ENCODE measurements at places on chromosomes 4 and X.

DNA sequence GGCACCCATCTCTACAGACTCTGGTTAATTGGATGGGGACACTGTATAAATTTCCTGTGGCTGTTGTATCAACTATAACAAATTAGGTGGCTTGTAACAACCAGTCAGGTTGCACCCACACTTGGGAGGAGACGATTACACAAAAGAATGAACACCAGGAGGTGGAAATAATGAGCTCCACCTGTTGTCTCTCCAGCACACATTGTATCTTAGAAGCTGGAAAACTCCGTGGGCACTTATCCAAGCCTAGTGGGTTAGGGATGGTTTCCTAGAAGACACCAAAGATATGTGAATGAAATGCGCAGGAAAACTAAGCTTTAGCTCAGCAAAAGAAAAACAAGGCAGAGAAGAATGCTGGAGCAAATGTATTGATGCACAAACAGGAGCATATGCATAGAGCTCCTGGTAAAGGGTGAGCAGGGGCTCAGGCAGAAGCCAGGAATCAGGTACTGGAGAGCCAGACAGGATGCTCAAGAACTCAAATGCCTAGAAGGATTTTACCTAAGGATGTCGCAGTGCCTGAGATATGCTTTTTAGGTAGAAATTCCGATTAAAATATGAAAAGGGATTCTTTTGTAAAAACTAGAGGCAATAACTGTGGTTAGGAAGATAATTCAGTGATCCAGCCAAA, 111.7 kb downstream of the GALNTL6 start:
- DNase-seq, result no peak

GRCh38 chrX:85111347-85111746, 107.7 kb downstream of the APOOL start:
- no peak for DNase-seq

DNA sequence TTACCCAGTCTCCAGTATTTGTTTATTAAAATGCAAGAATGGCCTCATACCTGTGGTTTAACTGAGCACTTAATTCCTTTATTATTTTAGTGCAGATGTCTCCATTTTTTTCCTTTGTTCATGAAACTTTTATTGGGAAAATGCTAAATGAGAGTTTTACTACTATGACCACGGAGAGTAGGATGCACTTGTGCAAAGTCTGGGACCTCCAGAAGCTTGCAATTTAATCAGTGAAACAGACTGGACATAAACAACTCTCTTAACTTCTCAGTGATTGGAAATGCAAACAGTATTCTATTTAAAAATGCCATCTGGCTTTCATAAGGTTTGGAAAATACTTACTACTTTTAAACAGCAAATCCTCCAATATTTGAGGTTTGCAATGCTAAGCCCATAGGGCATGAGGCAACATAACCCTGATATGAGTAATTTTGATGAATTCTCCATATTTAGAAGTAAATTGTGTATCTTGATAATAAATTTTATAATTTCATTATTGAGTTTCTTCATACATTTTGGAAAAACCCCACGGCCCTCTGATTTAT, 718.7 kb upstream of the MAGEB2 start:
- no peak for DNase-seq

DNA sequence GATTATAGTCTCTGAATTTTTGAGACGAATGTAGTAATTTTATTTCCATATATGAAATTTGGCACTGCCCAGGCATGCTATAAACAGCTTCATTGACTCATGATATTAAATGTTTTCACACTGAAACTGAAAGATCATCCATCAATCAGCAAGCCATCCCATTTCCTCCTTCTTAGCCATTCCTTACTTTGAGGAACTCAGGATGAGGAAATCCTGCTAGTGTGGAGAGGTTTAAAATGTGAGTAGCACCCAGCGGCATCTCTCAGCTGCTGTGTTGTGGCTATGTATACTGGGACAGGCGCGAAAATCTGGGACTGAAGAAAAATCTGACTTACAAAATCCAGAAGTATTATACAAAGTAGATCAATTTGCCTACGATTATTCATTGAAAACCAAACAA, 52.1 kb downstream of the PTCHD1 start:
- DNase-seq, result no peak

DNA sequence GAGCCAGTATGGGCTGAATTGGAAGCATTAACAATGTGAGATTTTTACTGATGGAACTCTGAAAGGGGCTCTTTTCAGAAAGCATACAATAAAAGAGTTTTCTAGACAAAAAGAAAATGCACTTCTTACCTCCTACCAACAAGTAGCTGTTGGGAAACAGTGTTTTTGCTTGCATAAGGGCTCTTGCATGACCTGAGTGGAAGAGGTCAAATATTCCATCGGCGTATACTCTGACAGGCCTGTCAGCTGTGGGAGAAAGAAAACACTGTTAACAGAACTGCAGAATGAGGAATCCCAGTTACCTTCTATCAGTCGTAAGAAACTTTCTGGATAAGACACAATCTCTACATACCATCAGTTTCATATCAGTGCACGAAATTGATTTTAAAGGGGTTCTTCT, 39.5 kb downstream of the PCYT1B start:
- no peak for DNase-seq

- DNase-seq, result no peak
These were observed 44.2 kb downstream of the NAT8L start for GRCh38 chr4:2103127-2103842.

DNA sequence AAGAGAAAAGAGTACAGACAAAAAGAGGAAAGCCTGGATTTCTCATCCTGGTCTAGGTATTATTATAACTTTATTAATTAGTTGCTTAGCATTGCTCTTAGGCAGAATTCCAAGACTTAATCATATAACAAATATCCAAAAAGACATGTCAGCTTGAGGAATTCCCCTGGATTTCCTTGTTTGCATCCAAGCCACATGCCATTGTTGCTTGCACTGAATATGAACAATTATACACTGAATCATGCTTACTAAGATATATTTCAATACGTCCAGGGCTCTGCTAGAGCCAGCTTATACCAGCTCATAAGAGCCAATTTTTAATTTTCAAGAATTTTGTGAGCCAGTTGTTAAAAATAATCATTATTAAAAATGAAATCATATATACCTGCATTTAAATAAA, 5.5 kb upstream of the TLR10 start:
- no peak for DNase-seq

- DNase-seq, result no peak
These were observed 27.0 kb downstream of the SMIM43 start for GRCh38 chr4:121737846-121738554.

DNA sequence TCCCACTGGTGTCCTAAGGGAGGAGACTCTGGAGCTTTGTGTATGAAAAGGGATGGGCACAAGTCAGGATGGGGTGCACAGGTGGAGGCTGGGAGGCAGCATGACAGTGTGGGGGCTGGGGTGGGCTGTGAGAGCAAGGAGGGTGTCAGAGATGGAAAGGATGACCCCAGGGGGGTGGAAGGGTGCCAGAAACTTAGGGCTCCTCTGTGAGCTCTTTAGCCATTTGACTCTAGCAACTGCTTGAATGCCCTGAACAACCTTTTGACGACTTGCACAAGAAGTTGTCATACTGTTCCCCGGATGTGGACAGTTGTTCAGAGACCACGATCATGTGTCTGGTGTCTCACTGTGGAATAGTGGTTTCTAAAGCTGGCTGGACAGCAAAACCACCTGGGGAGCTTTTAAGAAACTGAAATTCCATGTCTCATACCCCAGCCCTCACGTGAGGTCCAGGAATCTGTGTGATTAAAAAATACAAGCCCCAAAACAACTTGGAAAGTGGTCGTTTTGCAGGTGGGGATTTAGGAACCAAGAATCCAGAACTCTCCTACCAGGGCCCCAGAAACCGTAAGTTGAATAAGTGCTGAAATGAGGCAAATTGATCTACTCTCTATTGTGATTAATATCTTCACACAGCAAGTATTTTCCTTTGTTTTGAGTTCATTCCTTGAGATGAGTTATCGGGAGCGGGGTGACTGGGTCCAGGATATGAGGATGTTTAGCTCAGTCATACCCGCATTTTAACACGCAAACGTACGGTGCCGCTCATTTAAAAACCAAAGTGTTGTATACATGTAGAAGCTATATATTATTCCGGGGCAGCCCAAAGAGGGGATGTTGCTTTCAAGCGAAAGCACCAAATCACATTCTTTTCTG, 3.4 kb downstream of the RHOH start:
- no peak for DNase-seq

DNA sequence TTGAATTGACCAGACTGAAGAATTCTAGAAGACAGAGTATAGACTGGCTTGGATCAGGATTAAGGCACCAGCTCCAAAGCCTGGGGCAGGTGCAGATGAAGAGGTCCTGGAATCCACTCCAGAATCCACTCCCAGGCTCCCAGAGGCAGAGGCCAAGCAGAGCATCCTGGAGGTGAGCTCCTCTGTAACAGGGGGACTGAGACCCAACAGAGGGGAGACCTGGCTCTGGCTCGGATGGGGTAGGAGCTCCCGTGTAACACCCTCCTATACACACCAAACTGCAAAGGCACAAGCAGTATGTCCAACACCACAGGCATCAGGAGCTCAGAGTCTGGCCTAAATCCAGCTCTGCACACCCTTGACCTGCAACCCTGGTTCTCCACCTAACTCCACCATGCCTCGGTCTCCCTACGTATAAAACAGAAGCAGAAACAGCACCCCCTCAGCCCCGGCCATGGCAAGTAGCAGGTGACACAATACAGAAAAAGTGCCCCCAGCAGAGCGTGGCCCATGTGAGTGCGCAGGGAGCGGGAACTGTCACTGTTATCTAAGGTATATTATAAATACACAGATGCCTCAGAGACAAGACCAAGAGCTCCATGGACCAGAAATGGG, 14.9 kb downstream of the RNF212 start:
- no peak for DNase-seq

- no peak for DNase-seq
These were observed 2.7 kb upstream of the AMELX start for GRCh38 chrX:11290416-11291102.

DNA sequence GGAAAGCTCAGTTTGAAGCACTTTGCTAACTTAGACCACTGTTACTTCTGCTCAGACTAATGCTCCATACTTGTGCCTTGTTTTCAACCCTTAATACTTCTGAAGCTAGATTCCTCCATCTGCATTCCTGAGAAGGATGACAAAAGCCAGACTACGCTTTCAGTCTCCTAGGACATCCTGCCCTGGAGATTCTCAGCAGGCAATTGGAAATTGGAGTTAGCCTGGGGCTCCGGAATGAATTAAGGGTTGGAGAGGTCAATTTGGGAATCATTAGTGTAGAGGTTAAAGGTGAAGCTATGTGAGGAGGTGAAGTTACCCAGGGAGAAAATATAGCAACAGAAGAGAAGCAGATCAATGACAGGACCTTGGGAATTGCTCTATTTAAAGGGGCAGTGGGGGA, 215.9 kb upstream of the MBNL3 start:
- no peak for DNase-seq

- no peak for DNase-seq
These were observed 4.8 kb downstream of the ADAMTS3 start for GRCh38 chr4:72564184-72564583.

- no peak for DNase-seq
These were observed 160.3 kb upstream of the FRG1 start for GRCh38 chr4:189780391-189780790.

DNA sequence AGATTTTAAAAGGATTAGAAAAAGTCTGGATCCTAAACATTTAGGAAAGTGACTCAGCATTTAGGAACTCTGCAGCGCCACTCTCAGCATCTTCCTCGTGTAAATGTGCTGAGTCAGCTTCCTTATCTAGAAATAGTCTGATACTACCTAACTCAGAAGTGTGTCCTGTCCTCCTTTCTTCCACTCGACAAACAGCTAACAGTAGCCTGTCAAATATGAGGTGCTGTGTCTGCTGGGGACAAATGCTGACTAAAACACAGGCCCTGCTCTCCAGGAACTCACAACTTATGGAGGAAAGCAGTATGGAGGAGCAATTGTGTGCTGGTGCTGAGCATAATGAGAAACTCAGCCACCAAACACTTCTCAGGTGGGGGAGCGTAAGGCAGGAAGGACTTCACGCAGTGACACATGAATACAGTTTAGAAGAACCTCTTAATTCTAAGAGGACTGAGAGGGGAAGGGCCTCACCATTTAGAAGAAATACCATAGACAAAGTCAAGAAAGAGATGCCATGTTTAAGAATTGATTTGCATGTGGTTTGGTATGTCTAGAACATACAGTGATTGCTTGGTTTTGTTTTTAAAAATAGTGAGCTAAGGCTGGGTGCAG, 125.3 kb downstream of the SOWAHB start:
- no peak for DNase-seq

DNA sequence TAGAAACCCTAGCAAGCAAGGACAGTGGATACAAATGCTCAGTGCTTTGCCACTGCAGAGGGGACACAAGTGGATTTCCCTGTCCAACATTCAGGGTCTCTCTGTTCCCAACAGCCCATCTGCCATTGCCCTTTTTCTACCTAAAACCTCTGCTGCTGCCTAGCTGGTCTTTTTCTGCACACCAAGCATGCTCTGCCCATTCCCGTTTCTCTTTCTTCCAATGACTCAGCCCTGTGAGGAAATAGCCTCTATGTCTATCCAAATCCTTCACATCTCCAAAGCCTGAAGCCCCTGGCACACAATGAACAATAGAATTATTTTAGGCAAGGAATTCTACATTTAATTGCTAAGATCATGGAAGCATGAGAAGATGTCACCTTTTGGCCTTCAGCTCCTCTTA, 5.7 kb upstream of the AMELX start:
- DNase-seq, result no peak

- DNase-seq, result no peak
These were observed 3.1 kb upstream of the GPR78 start for GRCh38 chr4:8577046-8577445.

DNA sequence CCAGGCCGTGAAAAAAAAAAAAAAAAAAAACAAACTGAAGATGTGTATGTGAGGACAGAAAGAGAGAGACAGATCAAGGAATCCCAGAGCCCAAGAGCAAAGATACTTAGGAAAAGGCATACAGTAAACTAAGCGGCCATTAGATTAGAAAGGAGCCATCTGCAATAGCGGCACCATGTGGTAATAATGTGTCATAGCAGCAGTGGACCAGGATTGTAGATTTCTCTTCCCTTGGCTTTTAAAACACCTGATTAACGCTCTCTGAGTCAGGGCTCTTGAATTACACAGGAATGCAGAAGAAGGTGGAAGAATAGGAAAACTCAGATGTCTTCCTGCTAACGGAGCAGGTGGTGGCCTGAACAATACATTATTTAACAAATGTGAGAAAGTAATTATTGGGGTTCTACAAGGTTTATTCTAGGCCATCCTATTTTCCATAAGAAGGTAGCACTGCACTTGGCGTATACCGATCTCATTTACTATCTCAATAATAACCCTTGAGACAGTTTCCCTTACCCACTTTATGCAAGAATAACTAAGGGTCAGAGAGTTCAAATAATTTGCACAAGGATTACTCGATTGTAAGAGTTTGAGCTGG, 182.7 kb downstream of the KCNIP4 start:
- DNase-seq, result peak; percentile 40

GRCh38 chrX:47200385-47201150, 6.9 kb downstream of the UBA1 start:
- no peak for DNase-seq

Data from NCI-H524 treated with DMSO at 0.1 percent for 48 hours (cell line).